ENCODE measurements at places on chromosomes 1 and 21. TPM values are rescaled to one million over a fixed set of nuclear protein-coding genes. Genes with fewer than 3 reads are reported as not detected.

GRCh38 chr1:37471345-37472231 is 2.8 kb upstream of the ZC3H12A start:
- no peak for DNase-seq

DNA sequence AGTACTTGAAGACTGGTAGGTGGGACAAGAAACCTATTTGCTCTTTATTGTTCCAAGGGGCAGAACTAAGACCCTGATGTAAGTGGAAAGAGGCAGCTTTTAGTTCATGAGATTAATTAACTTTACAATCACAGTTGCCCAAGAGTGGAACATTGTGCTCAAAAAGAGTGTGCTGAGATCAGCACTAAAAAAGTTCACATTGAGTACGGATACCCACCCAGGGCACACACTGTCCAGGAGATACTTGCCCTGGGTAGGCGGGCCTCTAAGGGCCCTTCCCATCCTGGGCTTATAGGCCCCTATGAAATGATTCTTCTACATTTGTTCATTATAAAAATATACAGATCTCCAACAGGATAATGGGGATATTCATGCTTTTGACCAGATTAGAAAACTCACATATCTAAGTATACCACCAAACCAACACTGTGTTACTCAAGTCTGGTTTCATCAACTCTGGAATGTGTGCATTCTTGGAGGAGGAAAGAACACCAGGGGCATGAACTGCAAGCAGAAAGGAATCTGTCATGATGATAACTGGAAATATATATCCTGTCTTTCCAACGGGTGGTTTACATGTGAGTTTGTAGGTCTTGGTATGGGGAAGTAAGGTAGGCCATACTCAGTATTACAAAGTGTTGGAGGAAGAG is 626.2 kb downstream of the SMYD3 start:
- no peak for DNase-seq

- DNase-seq, result no peak
Measured at GRCh38 chr1:51520700-51521248, 1.7 kb upstream of the EPS15 start.

DNA sequence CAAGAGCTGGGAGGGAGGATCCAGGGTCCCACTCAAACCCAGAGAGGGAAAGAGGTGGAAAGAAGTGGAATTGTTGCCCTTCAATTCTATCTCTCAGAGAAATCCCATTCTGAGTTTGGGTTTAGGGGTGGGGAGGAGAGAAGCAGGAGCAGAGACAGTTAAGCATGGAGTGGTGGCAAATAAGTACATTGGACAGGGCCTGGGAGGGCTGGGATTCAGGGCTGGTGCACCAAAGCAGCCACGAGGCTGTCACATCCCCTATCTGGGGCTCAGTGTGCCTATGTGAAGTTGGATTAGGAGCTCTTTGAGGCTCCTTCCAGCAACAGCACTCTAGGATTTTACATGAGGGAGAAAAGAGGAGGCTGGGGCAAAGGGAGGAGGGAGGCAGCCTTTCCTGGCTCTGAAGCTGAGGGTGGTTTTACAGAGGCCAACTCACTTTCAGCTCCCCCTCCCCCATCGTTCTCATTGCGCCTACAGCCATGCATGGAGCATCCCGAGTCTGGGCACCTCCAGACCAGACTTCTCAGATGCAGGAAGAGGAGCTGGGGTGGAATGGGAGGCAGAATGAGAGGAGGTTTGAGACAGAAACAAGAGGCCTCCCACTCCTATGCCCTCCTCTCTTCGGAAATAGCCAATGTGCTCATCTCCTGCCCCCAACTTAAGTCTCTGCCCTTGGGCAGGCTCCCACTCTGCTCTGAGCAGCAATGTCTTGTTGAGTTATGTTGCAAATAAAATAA is 3.0 kb upstream of the SYT6 start:
- no peak for DNase-seq

GRCh38 chr1:20601129-20601825 is 12.4 kb downstream of the CDA start:
- no peak for DNase-seq

- no peak for DNase-seq
Measured at GRCh38 chr1:227043755-227044154, 103.7 kb downstream of the COQ8A start.

GRCh38 chr1:109298666-109299557 is 7.9 kb downstream of the MYBPHL start:
- no peak for DNase-seq

DNA sequence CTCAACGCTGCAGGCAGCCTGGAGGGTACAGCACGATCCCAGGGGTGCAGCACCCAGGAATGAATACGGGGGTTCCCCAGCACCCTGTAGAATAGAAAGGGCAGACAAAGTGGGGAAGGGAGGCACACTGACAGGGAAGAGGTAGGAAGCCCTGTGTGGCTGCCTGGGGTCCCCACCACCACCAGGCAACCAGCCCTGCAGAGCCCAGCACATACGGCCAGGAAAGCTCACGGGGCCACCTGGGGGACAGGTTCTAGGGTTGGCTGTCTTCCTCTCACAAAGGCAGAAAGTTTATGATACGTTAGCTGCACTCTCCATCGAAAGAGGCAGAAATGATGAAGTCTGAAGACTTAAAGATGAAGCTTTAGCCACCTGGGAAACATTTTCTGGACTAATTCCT is 52.5 kb downstream of the ARHGEF16 start:
- no peak for DNase-seq

GRCh38 chr1:19341201-19342061 is 29.3 kb downstream of the SLC66A1 start:
- DNase-seq, result peak; percentile 59

DNA sequence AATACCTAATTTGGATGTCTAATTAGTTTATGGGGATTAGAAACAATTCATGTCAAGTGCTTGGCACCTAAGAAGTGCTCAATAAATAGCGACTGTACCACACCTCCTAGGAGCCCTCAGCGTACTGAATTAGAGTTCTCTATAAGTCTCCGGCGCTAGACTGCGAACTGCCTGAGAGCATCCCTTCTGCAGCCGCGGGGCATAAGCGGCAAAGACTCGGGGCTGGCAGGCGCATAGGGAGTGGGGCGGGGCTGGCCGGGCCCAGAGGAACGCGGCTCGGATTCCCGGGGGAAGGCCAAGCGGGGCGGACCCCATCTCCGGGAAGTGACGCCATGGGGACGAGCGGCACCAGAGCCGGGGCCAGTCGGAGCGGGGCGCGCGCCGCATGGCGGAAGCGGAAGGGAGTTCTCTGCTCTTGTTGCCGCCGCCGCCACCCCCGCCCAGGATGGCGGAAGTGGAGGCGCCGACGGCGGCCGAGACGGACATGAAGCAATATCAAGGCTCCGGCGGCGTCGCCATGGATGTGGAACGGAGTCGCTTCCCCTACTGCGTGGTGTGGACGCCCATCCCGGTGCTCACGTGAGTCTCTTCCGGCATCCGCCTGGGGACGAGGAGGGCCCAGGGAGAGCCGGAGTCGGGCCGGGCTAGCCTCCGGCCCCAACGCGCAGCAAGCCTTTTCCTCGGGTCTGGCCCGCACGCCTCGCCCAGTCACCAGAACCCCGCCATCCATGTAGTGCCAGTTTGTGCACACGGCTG is at the start of gene TMEM222:
Gene TMEM222 (plus strand): TSS at position 351 of the 756 bp plus-strand sequence. CDS start 35 bp downstream, at position 386.
- peak; percentile 98 for DNase-seq

DNA sequence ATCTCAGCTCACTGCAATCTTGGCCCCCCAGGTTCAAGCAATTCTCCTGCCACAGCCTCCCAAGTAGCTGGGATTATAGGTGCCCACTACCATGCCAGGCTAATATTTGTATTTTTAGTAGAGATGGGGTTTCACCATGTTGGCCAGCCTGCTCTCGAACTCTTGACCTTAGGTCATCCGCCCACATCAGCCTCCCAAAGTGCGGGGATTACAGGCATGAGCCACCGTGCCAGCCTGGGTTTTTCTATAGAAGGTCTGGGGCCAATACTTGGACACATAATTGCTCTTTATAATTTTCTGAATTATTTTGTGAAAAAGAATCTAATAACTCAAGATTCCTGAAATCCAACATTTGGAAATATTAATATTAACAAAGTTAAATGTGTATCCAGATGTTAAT is 1267.7 kb upstream of the ADGRL4 start:
- no peak for DNase-seq

- no peak for DNase-seq
Measured at GRCh38 chr1:98333936-98334335, 327.6 kb upstream of the SNX7 start.

DNA sequence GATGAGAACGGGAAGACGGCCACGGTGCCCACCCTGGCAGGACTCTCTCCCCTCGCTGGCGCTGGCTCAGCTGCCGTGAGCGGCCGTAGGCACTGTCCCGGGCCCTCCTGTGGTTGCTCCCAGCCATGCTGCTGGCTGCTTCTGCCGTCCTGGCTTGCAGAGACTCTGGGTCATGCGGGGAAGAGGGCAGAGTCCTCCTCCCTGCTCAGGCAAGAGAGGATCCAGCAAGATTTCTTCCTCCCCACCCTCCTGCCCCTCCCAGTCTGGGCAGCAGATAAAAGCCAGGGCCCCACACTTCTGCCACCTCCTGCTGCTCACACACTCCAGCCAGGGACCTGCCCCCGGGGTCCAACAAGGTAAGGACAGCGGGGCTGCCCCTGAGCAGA is 60.1 kb downstream of the AGPAT3 start:
- DNase-seq, result no peak

DNA sequence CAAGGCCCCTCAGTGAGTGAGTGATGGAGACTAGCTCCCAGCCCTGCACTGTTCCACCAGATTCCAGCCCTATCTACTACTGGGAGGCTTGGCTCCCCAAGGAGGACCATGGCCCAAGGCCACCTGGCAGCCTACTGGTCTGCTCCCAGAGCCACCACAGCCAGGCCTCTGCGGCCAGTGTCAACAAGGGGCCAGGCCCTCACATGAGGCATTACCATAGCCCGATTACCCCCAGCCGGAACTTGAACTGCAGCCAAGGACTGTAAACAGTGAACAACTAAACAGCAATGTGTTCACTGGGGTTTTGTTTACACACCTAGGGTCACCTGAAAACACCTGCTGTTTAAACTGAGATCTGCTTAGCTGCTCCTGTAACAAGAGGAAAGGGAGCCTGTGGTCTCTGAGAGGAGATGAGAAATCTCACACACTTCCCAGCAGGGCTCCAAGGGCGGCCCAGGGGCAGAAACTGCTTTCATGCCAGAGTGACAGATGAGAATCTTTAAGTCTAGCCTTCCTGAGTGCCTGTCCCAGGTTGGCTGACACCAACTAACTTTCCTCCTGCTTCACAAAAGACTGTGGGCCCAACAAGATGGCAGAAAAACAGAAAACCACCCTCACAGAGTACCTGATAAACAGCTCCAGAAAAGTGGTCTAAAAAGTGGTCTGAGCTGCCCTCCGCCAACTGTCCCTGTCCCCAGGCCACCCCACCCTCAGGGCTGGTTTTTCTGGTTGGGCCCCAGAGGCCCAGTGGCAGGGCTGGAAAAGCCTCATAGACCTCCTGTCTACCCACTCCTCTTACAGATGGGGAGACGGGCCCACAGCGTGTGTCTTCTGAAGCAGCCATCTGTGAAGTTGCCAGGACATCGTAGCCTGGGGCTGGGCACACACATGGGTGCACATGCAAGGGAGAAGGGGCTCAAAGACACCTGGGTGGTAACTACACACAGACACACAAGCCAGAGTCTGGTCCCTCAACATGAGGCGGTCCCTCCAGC is 28.8 kb downstream of the MEF2D start:
- DNase-seq, result no peak

DNA sequence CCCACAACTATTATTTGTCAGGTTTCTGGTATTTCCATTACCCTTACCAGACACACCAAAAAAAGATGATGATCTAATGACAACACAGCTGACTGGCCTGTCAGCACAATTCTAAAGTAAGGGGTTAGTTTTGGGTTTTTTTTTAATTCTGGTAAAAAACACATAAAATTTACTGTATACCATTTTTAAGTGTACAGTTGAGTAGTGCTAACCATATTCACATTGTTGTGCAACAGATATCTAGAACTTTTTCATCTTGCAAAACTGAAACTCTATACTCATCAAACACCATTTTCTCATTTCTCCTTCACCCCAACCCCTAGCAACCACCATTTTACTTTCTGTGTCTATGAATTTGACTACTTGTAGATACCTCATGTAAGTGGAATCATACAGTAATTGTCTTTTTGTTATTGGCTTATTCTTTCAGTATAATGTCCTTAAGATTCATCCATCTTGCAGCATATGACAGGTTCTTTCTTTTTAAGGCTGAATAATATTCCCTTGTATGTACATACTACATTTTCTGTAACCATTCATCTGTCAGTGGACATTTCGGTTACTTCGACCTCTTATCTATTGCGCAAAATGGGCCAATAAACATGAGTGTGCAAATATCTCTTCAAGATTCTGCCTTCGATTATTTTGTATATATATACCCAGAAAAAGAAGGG is 29.8 kb downstream of the ARNT start:
- DNase-seq, result no peak

GRCh38 chr1:5769146-5769545 is 223.1 kb downstream of the NPHP4 start:
- DNase-seq, result no peak

GRCh38 chr1:223230161-223230881 is 87.3 kb upstream of the TLR5 start:
- DNase-seq, result no peak

DNA sequence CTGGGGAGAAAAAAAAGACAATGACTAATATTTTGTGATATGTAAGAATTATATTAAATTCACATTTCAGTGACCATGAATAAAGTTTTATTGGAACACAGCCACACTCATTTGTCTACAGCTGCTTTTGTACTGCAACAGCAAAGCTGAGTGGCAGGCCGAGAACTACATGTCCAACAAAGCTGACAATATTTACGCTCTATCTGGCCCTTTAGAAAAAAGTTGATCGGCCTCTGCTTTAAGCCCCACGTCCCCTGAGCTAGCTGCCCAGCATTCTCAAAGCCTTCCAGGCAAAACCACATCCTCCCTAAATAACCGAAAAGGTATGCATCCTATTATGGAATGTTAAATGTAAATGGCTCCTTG is 8.6 kb downstream of the SLC2A1 start:
- no peak for DNase-seq

- DNase-seq, result no peak
Measured at GRCh38 chr1:1538989-1539309, 1.5 kb downstream of the TMEM240 start.

DNA sequence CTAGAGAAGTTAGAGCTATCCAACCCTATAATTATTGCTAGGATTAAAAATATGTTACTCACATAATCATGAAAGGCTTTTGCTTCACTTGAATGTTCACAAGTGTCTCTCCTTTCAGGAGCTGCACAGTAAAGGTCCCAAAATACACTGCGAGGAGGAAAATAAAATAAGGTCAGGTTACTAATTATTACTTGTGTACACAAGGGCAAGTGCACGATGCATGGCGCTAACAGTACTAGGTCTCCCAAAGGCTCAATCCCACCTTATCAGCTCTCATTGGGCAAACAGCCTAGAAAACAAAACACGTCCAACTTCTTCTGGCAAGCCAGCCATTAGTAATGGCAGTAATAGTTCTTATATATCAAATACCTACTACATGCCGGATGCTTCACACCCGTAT is 4.4 kb downstream of the SSBP3 start:
- DNase-seq, result no peak

The SPATA21 gene
- not detected for total RNA-seq

The ERG gene
- total RNA-seq, result not detected

The OR2C3 gene
- total RNA-seq, result not detected

The CRP gene
- total RNA-seq, result not detected

The KCNK1 gene
- 2.1 TPM for total RNA-seq

The CTH gene
- 13.7 TPM for total RNA-seq

The TNFAIP8L2 gene
- total RNA-seq, result 38.0 TPM

The PAX7 gene
- total RNA-seq, result not detected

The SYT6 gene
- not detected for total RNA-seq

The CD46 gene
- 101 TPM for total RNA-seq

All from activated T-helper 1 cell treated with anti-CD3 and anti-CD28 coated beads, Interleukin-12 subunit alpha, Interleukin-12 subunit beta, Interleukin-2, Interleukin-4 antibody, amounts not matched to agents 30 ng/mL and 10 ng/mL and 1 ng/mL, durations not matched to agents 14 hours and 24 hours and 36 hours (primary cell).